Lower lobe of right lung (tissue), 2 donors: ENCODE measurements at places on chromosomes 1 and 21. TPM values are rescaled to one million over a fixed set of nuclear protein-coding genes. Genes with fewer than 3 reads are reported as not detected.

Gene MFAP2
- total RNA-seq: 11.9 TPM

Gene MKNK1
- total RNA-seq: 77.6 TPM

Gene SPATA46
- not detected for total RNA-seq

Gene FNDC5
- total RNA-seq: 0.65 TPM

Gene CAPN9
- 26.6 TPM for total RNA-seq

Gene C1orf232
- total RNA-seq: not detected

Gene LRP8
- 9.2 TPM for total RNA-seq

Gene SLC9C2
- 1.4 TPM for total RNA-seq

Gene PLA2G2D
- total RNA-seq: 0.27 TPM

Gene HPDL
- not detected for total RNA-seq

Gene ZBTB17
- total RNA-seq: 37.7 TPM

Gene CLCN6
- total RNA-seq: 29.2 TPM

Gene VHLL
- not detected for total RNA-seq

Gene HHAT
- 5.3 TPM for total RNA-seq

DNA sequence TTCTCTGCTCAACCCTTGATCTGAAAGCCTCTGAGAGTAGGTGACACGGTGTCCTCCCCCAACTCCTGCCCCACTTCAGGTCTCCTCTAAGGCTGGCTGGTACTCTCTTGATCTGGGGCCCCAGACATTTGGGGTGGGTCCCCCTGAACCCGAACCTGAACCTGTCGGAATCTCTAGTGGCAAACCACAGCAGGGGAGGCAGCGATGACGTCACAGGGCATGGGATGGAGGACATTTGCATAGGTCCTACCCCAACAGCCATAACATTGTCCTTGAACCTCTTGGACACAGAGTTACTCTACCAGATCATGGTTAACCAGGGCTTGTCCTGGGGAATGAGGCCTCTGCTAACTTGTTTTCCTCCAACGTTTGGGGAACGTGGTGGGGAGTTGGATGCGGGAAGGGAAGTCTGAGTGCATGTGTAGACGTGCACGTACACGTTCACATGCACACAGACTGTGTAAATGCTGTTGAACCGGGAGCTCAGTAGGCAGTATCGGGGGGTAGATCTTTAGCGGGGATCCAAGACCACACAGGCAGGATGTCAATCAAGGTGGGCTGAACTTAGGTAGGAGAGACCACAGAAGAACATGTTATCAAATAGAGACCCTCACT, 32.4 kb downstream of the CITED4 start:
- no peaks in the 10 kb centered on the region for H3K36me3 ChIP-seq
- no peaks in the 10 kb centered on the region for H3K4me1 ChIP-seq
- peak; percentile 18 for DNase-seq

DNA sequence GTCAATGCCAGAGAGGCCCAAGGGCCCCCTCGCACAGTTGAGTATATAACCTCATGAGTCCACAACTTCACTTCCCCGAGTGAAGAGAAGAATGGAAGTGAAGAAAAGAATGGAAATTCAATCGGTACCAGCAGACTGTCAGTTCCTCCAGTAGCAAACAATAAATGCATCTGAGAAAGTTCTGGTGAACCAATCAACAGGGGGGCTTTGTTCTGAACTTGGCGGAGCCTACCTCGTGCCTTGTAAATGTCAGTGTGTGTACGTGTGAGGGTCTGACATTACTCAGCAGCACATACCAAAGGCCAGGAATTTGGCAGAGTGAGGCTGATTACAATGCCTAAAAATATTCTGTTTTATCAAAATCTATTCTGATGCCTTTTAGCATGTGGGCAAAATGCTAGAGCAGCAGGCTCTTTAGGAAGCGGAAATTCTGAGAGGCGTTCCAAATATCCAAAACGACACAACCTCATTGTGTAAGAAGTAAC, 238.5 kb downstream of the LTN1 start:
- H3K36me3 ChIP-seq: no peaks in the 10 kb centered on the region
- no peak overlapping the region for H3K4me3 ChIP-seq
- no peaks in the 10 kb centered on the region for H3K27me3 ChIP-seq

GRCh38 chr1:90391126-90391525, 326.0 kb downstream of the BARHL2 start:
- no peak for DNase-seq
- H3K4me3 ChIP-seq: no peak overlapping the region
- H3K4me1 ChIP-seq: no peaks in the 10 kb centered on the region
- H3K27ac ChIP-seq: no peak overlapping the region
- H3K27me3 ChIP-seq: no peaks in the 10 kb centered on the region
- H3K36me3 ChIP-seq: no peaks in the 10 kb centered on the region

- no peaks in the 10 kb centered on the region for H3K36me3 ChIP-seq
- DNase-seq: no peak
- no peak overlapping the region for H3K4me3 ChIP-seq
- no peaks in the 10 kb centered on the region for H3K4me1 ChIP-seq
These were observed 143.8 kb downstream of the TNFSF18 start for GRCh38 chr1:172906778-172907592.

DNA sequence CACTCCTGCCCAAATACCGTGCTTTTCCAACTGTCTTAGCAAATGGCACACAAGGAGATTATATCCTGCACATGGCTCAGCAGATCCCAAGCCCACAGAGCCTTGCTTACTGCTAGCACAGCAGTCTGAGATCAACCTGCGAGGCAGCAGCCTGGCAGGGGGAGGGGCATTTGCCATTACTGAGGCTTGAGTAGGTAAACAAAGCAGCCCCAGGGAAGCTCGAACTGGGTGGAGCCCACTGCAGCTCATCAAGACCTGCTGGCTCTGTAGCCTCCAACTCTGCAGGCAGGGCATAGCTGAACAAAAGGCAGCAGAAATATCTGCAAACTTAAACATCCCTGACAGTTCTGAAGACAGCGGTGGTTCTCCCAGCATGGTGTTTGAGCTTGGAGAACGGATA, 70.1 kb upstream of the PTBP2 start:
- no peaks in the 10 kb centered on the region for H3K4me1 ChIP-seq
- no peak overlapping the region for H3K4me3 ChIP-seq
- H3K36me3 ChIP-seq: no peaks in the 10 kb centered on the region
- H3K27me3 ChIP-seq: no peaks in the 10 kb centered on the region
- DNase-seq: no peak
- no peak overlapping the region for H3K27ac ChIP-seq

- H3K27me3 ChIP-seq: no peaks in the 10 kb centered on the region
- H3K4me3 ChIP-seq: no peak overlapping the region
- H3K4me1 ChIP-seq: no peaks in the 10 kb centered on the region
These were observed 1213.7 kb downstream of the KCNT2 start for GRCh38 chr1:195394567-195394966.

DNA sequence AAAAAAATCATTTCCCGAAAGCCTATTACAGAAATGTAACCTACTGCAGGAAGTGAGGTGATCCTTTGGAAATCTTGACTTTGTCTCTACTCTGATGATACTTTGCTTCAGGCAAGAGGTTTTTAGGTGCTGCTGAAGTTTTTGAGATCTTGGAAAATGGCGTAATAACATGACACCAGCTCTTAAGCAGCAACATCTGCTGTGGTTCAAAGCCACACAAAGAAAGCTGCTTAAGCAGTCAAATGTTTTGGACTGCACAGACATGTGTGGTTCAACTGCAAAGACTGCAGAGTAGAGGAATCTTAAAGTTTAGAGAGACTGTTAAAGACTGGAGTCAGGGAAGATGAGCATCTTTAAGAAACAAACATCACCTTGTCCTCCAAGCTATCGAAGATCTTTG, 139.0 kb downstream of the RASAL2 start:
- no peak overlapping the region for H3K27ac ChIP-seq
- H3K27me3 ChIP-seq: no peaks in the 10 kb centered on the region
- H3K4me1 ChIP-seq: peaks cover 4% of the 10 kb centered on the region
- no peak overlapping the region for H3K4me3 ChIP-seq
- H3K36me3 ChIP-seq: no peaks in the 10 kb centered on the region

- no peaks in the 10 kb centered on the region for H3K27me3 ChIP-seq
- DNase-seq: no peak
- no peak overlapping the region for H3K4me3 ChIP-seq
- peaks cover 18% of the 10 kb centered on the region for H3K4me1 ChIP-seq
- peak overlapping the region; percentile 14 for H3K27ac ChIP-seq
- no peaks in the 10 kb centered on the region for H3K36me3 ChIP-seq
These were observed 16.8 kb downstream of the PTPRC start for GRCh38 chr1:198655459-198656121.

DNA sequence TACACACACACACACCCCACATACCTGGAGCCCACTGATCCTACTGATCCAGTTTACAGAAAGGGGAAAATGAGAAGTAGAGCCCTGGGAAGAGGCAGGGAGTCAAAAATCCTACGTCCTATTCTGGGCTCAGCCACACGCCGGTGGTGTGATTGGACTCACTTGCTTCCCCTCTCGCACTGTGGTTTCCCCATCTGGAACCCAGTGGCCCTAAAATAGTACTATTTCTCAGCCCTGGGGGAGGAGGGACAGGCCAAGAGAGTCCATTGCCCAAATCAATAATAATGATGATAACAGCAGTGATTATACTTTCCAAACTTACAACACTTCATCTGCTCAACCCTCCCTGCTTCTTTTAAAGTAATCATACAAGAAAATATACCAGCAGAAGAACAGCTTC, 2.9 kb upstream of the PIGR start:
- no peak overlapping the region for H3K4me3 ChIP-seq
- peaks cover 5% of the 10 kb centered on the region for H3K27me3 ChIP-seq
- H3K36me3 ChIP-seq: no peaks in the 10 kb centered on the region

GRCh38 chr1:147515045-147515869, 26.0 kb upstream of the BCL9 start:
- no peak overlapping the region for H3K4me3 ChIP-seq
- H3K4me1 ChIP-seq: peaks cover 18% of the 10 kb centered on the region
- no peaks in the 10 kb centered on the region for H3K27me3 ChIP-seq
- no peak for DNase-seq

DNA sequence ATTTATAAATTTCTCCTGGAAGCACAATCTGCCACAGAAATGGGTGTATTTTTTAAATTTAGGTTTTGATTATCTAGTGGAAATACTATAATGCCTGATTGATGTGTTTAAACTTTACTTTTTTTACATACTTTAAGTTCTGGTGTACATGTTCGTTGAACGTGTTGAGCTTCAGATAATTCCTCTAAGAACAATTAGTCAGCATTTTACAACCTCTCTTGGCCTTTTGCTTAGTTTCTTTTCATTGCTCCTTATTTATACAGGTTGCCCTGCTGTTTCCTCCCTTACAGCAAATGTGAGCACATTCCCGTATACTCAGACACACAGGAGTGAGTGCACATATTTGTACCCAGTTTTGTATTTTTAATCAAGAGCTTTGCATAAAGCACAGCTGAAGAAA, 1038.9 kb downstream of the BRINP3 start:
- no peak overlapping the region for H3K4me3 ChIP-seq
- no peak for DNase-seq
- no peak overlapping the region for H3K27ac ChIP-seq
- no peaks in the 10 kb centered on the region for H3K27me3 ChIP-seq

- H3K36me3 ChIP-seq: no peaks in the 10 kb centered on the region
- no peaks in the 10 kb centered on the region for H3K27me3 ChIP-seq
- no peaks in the 10 kb centered on the region for H3K4me1 ChIP-seq
- no peak overlapping the region for H3K4me3 ChIP-seq
- no peak overlapping the region for H3K27ac ChIP-seq
- no peak for DNase-seq
These were observed 122.4 kb downstream of the TOMM20 start for GRCh38 chr1:235006132-235006721.

DNA sequence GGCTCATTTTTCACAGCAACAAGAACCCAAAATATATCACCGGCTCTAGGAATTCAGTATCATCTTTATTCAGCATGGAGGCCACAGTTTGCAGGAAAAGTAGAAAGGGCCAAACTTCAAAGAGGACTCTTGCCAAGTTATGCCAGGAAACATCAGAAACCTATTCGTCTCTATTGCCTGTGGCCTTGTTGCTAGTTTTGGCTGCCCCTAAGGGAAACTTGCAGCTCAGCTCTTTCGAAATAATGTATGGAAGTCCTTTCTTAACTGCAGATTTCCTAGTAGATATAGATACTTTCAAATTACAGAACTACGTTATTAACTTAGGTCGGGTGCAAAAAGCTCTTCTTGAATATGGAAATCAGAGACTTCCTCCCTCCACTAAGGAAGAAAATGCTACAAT, 4.2 kb upstream of the NENF start:
- no peak overlapping the region for H3K4me3 ChIP-seq
- H3K27ac ChIP-seq: no peak overlapping the region
- H3K4me1 ChIP-seq: peaks cover 8% of the 10 kb centered on the region
- no peaks in the 10 kb centered on the region for H3K36me3 ChIP-seq
- peaks cover 5% of the 10 kb centered on the region for H3K27me3 ChIP-seq

DNA sequence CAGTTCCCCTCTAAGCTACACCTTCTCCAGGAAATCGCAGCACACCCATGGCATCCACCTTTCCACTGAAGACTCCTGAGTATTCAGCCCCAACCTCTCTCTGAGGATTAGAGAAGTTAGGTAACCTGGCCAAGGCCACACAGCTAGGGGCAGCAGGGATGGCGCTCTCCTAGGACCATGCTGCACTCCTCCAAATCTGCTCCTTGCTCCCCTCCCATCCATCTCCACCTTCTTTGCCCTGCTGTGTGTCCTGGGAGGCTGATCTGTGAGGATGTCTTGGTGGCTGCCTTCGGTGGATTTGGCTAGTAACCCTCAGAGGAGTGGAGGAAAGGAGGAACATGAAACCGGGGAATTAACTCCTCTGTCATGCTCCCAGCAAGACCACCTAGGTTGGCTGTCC, 20.0 kb upstream of the PROK1 start:
- no peak overlapping the region for H3K27ac ChIP-seq
- no peaks in the 10 kb centered on the region for H3K27me3 ChIP-seq
- H3K36me3 ChIP-seq: no peaks in the 10 kb centered on the region
- H3K4me1 ChIP-seq: peaks cover 13% of the 10 kb centered on the region
- H3K4me3 ChIP-seq: no peak overlapping the region

- no peak for DNase-seq
- peaks cover 10% of the 10 kb centered on the region for H3K27me3 ChIP-seq
- H3K36me3 ChIP-seq: no peaks in the 10 kb centered on the region
- no peak overlapping the region for H3K27ac ChIP-seq
These were observed 8.6 kb upstream of the C1orf159 start for GRCh38 chr1:1124508-1124785.

DNA sequence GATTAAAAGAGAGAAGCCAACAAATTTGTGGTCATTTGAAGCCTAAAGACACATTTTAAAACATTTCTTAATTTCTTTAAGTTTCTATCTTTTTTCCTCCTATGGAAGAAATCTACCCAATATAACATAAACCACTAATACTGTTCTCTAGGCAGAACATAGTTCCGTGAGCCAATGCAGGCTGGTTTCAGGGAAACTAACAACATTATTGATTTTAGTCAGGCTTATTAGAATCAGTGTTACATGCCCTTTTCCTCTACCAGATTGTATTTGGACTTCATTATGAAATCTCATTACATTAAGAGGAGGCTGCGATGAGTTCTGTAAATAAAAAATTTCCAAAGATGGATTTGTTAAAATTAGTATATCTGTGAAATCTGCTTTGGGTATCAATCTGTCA, 249.9 kb downstream of the PTBP2 start:
- no peaks in the 10 kb centered on the region for H3K4me1 ChIP-seq
- no peak for DNase-seq
- H3K4me3 ChIP-seq: no peak overlapping the region
- H3K27me3 ChIP-seq: no peaks in the 10 kb centered on the region
